ENCODE measurements at places on chromosomes 6 and 20.

- DNase-seq = no peak
These were observed 116.6 kb upstream of the HTR1E start for GRCh38 chr6:86820750-86821149.

- DNase-seq = no peak
These were observed 109.6 kb downstream of the SLC35B3 start for GRCh38 chr6:8325743-8326142.

GRCh38 chr20:63751471-63752271 is 12.1 kb downstream of the SLC2A4RG start:
- DNase-seq = peak; percentile 58

DNA sequence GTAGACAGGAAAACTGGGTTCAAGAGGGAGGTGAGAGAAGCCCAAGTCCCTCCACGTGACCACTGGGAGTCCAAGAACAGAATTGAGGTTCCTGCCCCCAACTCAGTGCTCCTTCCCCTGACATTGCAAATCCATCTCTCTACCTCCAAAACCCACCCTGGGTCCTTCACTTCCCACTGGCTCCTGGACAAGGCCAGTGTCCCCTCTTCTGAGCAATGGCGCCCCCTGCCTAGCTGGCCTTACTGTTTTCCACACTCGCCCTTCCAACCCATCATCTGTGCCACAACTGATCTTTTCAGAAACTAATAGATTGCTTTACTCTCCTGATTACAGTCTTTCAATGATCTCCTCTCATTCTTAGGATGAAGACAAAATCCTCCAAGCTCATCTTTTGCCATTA is 200.3 kb downstream of the ANKRD60 start:
- no peak for DNase-seq

- DNase-seq = no peak
These were observed 81.9 kb downstream of the GJA10 start for GRCh38 chr6:89975991-89976693.

DNA sequence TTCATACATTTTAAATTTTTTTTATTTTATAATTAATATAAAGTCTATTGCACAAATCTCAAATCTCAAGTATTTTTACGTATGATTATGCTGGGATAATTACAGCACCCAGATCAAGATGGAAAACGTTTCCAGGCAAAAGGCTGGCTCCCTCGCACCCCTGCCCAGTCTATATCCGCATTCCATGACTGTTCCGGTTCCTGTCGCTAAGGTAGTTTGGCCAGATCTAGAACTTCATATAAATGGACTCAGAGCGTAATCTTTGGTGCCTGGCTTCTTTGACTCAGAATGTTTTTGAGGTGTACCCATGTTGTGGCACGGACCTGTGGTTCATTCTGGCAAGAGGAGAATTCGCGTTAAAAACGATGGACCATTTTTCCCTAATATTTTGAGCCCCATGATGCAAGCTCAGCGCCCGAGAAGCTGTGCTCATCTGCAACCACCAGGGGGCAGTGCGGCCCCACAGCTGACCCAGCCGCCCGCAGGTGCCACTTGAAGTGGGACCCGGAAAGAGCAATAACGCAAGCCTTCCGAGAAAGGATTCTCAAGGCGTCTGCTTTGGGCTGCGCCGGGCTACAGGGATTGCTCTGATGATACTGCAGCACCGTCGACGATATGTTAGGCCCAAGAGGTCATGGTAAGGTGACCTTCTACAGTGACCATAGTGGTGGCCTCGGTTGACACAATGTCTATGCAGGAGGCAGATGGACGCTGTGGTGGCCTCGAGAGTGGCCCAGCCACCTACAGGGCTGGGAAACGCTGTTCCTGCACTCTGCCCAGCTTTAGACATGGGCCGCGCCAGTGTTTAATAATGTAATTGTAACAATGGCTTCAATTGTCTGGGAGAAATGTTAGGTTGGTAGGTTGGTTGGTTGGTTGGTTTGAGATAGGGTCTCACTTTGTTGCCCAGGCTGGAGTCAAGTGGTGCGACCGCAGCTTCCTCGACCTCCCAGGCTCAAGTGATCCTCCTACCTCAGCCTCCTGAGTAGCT is 160.1 kb downstream of the ZMYND8 start:
- DNase-seq = peak; percentile 82

- no peak for DNase-seq
These were observed 11.8 kb downstream of the FRMD1 start for GRCh38 chr6:168067081-168067759.

Data from DND-41 (cell line).